ENCODE measurements at places on chromosomes 1 and 21.

DNA sequence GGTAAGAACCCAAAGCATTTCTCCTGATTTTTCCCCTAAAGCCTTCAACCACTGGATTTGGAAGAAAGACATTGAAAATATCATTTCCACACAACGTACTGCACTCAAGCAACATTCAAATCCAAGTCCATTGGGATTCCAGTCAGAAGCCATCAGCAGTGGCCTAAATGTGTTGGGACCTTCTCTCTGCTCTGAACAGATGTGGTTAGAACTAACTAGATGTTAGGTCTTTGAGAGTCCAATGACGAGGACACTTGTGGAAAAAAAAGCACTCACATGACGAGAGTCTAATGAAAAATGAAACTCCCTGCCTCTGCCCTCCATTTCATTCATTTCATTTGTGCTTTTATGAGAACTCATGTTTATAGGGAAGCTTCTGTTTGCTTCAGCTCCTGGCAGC is 382.3 kb downstream of the SIPA1L2 start:
- DNase-seq: no peak

DNA sequence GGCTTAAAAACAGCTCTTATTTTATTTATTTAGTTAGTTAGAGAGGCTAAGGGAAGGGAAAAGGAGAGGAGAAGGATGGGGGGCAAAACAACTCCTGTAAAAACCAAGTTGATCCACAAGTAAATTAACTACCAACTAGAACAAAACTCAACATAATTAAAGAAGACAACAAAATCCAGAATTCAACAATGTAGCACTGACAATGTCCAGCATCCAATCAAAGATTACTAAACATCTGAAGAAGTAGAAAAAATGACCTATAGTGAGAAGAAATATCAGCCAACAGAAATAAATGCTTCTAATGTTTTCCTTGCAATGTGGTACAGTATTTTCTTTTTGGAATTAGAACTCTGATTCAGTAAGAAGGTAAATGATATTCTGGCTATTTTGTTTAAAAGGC is 160.1 kb downstream of the CDC7 start:
- no peak for DNase-seq

DNA sequence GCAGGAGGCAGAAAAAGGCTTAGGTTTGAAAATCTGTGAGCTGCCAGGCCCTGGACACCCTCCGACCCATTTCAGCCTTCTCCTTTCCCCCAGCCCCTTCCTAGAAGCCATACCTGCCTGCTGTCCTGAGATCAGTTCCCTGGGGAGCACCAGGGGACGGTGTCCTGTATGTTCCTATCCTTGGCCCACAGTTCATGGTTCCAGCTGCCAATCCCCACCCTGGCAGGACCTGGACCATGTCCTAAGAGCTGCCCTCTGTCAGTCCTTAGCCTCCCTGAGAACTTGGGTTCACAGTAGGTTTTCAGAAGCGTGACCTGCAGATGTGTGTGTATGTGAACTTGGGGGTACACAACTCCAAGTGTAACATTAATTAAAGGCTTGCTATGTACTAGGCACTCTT is 3.8 kb downstream of the TCEA3 start:
- DNase-seq: no peak

- no peak for DNase-seq
Measured at GRCh38 chr1:35591211-35591610, 18.1 kb downstream of the TFAP2E start.

GRCh38 chr1:181398544-181398943 is 84.8 kb upstream of the CACNA1E start:
- DNase-seq: no peak

- DNase-seq: no peak
Measured at GRCh38 chr1:197093226-197093885, 26.3 kb upstream of the F13B start.

- no peak for DNase-seq
Measured at GRCh38 chr1:61323681-61324328, 241.4 kb downstream of the NFIA start.

GRCh38 chr1:20483833-20484518 is 2.0 kb downstream of the CAMK2N1 start:
- DNase-seq: no peak
